ENCODE measurements at places on chromosomes 5 and 9.

- no peak for DNase-seq
Measured at GRCh38 chr9:109627042-109627441, 128.9 kb upstream of the PTPN3 start.

- DNase-seq = no peak
Measured at GRCh38 chr5:36743891-36744772, 132.4 kb upstream of the NIPBL start.

- DNase-seq = peak; percentile 70
Measured at GRCh38 chr9:38641985-38642864, 21.8 kb upstream of the ANKRD18A start.

- DNase-seq = no peak
Measured at GRCh38 chr5:40491644-40492043, 188.1 kb upstream of the PTGER4 start.

GRCh38 chr5:127820910-127821553, 117.8 kb downstream of the CCDC192 start:
- no peak for DNase-seq

DNA sequence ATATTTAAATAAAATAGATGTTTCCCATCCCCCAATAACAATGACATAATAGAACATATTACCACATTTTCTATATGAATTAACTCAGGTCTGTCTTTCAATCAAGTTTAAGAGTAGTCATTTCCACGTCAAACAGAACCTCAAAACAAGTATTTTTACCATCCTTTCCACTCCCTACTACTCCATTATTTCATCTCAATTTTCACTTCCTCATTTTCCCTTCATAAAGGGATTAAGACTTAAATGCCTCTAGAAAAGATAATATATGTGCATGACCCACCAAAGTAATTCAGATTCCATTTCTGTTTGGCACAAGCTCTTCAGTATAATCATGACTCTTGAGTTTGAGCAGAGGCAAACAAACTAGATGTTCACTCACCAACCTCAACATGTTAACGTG, 40.4 kb downstream of the ELOVL7 start:
- no peak for DNase-seq

GRCh38 chr5:77906806-77907205, 130.7 kb upstream of the TBCA start:
- DNase-seq = no peak

DNA sequence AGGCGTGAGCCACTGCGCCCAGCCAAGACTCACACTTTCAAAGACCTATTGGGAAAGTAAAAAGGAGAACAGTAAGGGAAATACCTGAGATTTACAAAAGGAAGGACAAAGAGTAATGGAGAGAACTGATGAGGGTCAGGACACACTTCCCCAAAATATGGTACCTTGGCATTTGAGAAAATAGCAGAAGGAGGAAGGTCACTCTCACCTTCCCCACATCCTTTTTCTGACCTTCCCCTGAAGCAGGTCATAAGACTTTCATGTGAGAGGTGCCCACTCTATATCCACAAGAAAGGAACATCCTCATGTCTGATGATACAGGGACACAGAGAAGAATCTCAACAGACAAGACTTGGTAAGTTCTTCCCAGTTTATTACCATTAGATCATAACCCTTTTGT, 272.8 kb downstream of the FBXL17 start:
- DNase-seq = no peak

GRCh38 chr5:71586052-71586940, 844 bp upstream of the MCCC2 start:
- peak; percentile 63 for DNase-seq

- no peak for DNase-seq
Measured at GRCh38 chr9:111898331-111899096, 1.9 kb downstream of the UGCG start.

DNA sequence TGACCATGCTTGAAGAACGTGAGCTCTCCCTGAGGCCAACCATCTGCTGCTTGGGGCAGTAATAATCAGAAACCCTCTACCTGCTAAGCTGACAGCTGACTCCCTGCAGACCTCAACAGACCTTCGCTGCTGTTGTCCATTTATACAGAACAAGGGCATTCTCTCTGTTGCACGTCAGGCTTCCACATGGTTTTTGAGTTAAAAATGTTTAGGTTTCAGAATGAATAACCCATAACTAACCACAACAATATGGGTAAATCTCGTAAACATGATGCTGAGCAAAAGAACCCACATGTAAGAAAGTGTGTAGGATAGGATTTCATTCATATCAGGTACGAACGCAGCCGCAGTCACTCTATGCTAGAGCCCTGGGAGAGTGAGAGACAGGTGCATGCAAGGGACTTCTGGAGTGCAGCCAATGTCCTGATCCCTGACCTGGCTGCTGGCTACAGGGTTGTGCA, 348.5 kb downstream of the MED10 start:
- DNase-seq = no peak

DNA sequence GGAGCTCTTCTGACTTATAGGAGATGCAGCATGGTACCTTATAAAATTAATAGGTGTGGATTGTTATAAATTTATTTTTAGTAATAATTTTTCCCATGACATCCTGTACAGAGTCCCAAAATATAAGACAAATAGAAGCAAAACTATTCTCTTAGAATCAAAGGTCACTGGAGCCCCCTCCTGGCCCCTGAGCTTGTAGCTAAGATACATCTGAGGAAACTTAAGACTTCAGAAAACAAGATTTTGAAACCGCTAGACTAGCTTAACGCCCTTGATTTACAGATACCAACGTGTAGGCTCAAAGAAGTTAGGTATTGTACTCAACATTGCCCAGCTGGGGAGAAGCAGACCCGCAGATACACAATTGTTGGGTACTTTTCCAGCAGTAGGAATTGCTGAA, 45.7 kb upstream of the KCNN2 start:
- DNase-seq = no peak

- DNase-seq = no peak
Measured at GRCh38 chr5:87354496-87354895, 58.2 kb downstream of the CCNH start.

DNA sequence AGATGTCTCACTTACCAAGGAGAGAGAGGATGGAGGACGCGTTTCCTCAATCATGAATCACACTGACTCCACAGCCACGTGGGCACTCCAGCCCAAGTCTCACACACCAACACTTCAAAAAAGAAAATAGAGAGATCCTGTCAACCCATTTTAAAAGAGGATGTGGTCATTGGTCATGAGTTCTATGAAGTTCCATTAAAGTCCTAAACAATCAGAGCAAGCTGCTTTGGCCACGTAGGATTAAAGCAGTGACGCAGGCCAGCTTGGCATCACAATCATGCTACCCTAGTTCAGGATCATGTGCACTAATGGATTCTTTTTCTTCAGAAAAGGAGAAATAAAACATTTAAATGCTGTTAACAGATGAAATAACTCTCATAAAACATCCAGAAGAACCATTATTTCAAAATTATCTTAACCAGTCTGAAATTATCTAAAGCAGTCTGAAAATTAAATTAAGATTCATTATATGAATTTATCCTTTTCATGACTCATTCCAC, 108.1 kb downstream of the SEMA5A start:
- no peak for DNase-seq

DNA sequence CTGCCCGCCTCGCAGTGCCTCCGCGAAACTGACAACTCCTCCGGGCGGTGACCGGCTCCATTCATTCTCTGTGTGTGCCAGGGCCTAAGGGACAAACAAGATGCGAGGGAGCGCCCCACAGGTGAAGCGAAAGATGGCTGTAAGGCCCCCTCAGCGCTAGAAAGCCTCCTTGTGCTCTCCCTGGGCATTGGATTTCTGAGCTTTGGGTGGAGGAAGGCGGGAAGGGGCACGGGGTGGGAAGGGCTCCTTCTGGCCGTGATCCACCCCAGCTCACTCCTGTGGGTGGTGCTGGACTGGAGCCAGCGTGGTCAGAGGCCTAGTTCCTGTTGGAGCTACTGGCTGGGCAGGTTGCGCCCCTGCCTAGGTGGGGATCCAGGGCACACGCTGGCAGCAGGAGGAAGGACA, 943 bp downstream of the GALNT12 start:
- DNase-seq = peak; percentile 64

- no peak for DNase-seq
Measured at GRCh38 chr5:66345281-66345680, 201.2 kb downstream of the SREK1 start.

DNA sequence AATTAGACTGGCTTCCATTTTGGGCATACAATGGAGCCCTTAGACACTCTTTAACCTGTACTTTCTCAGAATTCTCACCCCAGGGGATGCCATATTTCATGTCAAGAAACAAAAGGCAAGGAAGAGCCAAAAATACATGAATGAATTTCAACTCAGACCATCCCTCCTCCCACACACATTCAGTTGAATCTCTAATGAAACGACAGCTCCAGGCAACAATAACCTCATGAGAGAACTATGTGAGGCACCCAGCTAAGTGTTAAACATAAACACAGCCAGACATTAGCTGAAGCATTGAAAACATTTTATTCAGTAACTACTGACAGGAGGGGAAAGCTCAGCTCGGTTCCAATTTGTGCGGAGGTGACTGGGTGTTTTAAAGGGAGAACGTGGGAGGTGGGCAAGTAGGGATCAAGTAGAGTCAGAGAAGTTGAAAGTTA, 1359.1 kb upstream of the CDH9 start:
- DNase-seq = no peak

DNA sequence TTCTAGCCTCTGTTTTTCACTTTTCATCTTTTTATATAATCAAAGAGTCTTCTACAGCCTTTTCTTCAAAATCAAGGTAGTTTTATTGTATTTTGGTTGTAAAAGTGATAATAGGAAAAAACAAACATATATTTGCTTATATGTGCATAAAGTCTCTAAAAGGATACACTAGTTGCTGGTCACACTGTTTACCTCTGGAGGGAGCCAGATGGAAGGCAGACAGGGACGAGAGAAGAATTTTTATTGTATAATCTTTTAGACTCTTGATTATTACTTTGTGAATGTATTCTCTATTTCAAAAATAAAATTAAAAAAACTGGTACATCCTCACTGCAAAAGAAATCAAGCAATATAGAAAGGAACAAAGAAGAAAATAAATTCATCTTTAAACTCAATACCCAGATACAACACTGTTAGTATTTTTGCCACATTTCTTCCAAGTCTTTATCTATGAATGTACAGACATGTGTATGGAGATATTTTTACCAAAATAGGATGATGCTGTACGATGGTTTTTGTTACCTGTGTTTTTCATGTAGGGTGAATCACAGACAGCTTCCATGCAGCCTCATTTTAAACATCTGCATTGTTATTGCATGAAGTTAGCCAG, 6.1 kb upstream of the RNF183 start:
- peak; percentile 21 for DNase-seq

All from NCI-H146 (cell line).